ENCODE measurements at places on chromosomes 16 and 17. TPM values are rescaled to one million over a fixed set of nuclear protein-coding genes. Genes with fewer than 3 reads are reported as not detected.
A peak's percentile ranks its signal among the peaks of the same experiment; 100 is the strongest.

GRCh38 chr17:44095647-44096496 lies 25.3 kb downstream of the G6PC3 start:
- no peak for DNase-seq

The GRAPL gene
- 1.5 TPM for total RNA-seq

The KIF2B gene
- not detected for total RNA-seq

DNA sequence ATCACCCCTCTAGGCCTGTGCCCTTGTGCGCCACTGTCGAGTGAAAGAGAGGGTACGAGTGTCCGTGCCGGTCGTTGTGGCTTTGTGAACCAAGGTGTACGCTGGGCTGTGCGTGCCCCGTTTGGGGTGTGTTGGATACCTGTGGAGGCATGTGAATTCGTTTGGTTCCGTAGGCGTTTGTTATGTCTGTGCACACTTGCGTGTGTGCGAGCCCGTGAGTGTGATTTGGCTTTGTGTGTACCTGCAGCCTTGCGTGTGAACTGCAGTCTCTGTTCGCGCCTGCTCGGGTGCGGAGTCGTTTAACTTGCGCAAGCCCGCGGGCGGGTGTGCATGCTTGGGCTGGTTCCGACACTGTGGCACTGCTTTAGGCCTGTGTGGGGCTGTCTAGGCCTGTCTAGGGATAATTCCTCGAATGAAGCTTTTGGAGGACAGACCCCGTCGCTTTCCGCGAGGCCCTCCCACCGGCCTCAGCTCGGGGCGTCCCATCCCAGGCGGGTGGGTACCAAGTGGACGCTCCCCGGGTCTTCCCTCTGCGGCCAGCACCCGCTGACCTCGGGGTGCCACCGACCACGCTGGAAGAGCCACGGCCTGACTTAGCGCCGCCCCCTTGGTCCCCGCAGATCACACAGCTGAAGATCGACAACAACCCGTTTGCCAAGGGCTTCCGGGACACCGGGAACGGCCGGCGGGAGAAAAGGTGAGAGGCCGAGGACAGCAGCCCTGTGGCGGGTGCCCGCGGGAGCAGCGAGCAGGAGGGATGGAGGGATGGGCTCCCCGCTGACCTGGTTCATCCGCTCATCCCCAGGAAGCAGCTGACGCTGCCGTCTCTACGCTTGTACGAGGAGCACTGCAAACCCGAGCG lies 4.4 kb downstream of the TBX2 start:
- no peak for DNase-seq

GRCh38 chr17:31549121-31549524 lies 157.6 kb downstream of the RAB11FIP4 start:
- no peak for DNase-seq

DNA sequence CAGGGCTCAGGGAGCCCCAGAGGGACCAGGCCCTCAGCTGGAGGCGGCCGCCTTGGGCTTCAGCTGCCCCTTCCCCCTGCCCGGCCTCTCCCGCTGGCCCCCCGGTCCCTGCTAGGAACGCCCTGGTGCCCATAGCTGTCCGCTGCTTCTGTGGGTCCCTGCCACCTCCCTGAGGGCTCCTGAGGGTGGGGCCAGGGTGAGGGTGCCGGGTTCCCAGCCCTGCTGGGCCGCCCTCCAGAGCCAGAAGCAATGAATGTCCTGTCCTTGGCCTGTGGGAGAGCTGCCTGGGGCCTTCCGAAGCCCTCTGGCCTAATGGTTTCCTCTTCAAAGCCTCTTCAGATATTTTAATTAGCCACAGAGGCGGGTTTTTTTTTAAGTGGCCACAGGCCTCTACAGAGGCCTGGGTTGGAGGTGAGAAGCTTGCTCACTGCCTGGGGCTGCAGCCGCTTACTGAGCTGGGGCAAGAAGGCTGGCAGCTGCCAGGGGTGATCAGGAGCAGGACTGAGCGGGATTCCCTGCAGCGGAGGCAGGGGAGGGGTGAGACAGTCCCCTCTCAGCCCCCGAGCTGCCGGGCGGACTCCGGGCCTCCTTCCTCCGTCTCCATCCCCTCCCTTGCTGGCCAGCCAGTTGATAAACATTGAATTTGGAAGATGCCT lies 9.9 kb downstream of the CENPX start:
- no peak for DNase-seq

DNA sequence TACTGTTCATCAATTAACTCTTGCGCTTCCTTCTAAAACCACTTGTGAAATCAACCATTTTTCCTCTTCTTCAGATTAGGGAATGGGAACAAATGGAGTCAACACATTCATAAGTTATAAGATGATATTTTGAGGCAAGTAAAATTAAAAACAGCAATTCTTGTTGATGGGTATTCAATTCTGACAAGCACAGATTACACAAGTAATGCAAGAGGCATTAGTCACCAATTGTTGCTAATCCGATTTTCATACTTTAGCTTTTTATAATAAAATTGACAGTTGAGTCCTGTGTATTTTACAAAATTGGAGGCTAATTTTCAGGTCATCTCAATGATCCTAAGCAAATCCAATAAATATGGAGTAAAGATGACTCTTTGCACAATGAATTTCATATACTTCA lies 918.4 kb upstream of the SOX9 start:
- DNase-seq: no peak

The NPW gene
- not detected for total RNA-seq

The ARHGAP44 gene
- 7.1 TPM for total RNA-seq

- DNase-seq: no peak
Observed at GRCh38 chr17:30964876-30965275, 6.0 kb upstream of the RNF135 start.

The SLC6A2 gene
- total RNA-seq: 0.33 TPM

DNA sequence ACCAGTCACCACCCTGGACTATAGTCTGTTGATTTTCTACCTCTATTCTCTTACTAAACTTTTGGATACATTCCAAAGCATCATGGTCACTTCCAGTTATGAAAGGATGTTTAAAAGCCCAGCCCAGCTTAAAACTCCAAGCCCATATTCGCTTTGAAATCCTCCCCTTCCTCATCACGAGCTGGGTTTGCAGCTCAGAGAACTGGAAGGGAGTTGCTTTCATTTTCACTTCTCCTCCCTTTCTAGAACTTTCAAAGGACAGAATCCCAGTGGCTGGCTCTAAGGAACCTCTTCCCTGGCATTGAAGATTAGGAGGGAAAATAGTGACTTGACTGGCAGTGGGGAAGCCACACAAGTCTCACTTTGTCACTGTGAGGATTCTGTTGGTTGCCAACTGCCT lies 100.1 kb upstream of the DYNLRB2 start:
- no peak for DNase-seq

GRCh38 chr17:73580073-73580710 lies 64.1 kb downstream of the SDK2 start:
- no peak for DNase-seq

- peak; percentile 91 for DNase-seq
Observed at GRCh38 chr16:48824271-48824670, 214.3 kb upstream of the N4BP1 start.

The CMTM2 gene
- 1.8 TPM for total RNA-seq

DNA sequence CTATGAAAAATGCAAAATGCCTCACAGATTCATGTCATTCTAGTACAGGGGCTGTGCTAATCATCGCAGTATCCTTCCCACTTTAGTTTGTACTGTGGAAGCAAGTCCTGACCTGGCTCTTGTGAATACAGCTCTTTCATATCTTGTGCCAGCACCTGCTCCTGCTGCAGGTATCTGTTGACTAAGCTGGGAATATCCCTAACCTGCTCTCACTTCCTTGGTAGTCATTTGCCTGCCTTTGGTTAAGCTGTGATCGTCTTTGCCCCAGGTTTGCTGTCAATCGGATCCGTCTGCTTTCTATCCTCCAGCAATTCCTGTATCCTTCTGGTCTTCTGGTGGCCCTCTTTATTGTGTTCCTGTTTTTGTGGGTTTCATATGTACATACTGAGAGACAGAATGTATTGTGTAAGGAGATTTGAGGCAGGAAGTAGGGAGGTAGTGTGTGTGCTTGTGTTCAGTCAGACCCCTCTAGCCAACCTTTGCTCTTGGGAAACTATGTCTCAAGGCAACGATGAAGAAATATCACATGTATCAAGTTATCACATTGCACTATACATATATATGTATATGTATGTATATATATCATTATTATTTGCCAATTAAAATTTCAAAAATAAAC lies 7.7 kb upstream of the GINS3 start:
- DNase-seq: no peak

All from esophagus muscularis mucosa (tissue), 4 donors.